Esophagus muscularis mucosa (tissue), 4 donors: ENCODE measurements at places on chromosomes 3 and 15. TPM values are rescaled to one million over a fixed set of nuclear protein-coding genes. Genes with fewer than 3 reads are reported as not detected.
A peak's percentile ranks its signal among the peaks of the same experiment; 100 is the strongest.

SLCO3A1 gene
- 12.5 TPM for total RNA-seq

- no peak for DNase-seq
Observed at GRCh38 chr15:65285291-65286068, 1.2 kb downstream of the PARP16 start.

DNA sequence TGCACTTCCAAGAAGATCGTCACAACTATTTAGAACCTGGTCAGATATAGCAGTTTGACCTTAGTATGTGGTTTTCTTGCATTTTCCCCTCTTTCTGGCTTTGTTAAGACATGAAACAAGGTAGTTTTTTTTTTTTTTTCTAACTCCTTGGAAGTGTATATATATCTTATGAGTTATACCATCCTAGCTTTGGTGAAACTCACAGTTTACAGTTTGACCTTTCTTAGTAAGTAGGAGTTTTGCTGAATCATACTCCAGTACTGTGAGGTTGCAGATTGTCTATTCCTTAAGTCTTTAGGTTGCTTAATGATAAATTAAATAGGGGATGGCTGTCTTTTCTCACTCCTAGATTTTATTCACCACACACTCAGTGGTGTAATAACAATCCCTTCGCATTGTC is 325.0 kb downstream of the RBMS3 start:
- DNase-seq = no peak

DNA sequence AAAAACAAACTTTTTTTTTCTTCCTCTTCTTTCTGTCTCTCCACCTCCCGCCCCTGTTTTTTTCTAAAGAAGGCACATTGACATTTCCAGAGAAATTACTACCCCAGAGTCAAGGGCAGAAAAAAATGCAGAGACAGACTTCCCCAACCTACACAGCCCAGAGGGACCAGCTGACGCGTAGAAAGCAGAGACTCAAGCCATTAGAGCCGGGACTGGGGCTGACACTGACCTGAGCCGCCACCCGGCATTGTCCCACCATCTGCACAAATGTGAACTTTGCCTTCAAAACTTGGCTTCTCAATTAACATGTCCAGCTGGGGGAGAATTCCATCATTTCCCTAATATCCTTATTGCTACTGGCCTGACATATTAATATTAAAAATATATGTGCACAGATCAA is 385.6 kb downstream of the NR2F2 start:
- DNase-seq = no peak

DNA sequence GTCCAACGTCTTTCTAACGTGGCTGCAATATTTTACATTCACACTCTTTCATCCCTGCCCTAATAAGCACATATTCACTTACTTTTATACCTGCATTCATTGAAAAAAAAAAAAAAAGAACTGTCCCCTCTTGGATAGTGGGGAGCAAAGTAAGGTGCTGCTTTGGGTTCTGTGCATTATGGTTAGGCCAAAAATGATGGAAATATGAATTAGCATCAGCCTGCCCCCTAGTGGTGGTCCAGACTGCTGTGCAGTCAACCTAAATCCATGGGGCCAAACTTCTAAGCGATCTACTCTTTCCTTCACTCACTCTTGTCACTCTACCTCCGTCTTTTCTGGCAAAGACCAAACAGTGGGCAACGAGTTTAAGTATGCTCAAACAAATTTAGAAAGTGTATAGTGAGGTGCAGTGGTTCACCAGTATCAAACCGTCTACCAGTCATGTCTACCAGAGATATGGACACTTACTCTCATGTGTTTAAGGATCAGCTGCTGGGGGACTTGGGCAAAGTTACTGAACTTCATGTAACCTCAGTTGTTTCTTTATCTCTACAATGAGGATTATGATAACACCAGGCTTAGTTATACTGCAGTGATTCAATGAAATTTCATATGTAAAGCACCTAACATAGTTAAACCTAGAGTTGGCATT is 61.5 kb upstream of the GRM7 start:
- DNase-seq = no peak

DNA sequence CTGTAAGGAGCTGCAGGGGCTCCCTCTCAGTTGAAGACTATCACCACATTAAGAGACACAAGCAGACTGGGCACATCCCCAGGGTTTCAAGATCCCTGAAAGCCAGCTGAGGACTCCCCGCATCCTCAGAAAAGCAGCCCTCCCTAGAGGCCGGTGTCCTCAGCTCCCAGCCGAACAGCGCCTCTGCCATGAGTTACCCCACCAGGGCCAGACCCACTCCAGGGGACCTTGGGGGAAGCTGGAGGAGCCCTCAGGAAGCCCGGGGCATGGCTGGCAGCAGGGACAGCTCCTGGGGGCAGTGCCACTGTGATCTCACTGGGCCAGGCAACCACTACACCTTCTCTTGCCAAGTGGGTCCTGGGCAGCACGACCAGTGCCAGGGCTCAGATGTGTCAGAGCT is 8.1 kb downstream of the KLF15 start:
- no peak for DNase-seq

DNA sequence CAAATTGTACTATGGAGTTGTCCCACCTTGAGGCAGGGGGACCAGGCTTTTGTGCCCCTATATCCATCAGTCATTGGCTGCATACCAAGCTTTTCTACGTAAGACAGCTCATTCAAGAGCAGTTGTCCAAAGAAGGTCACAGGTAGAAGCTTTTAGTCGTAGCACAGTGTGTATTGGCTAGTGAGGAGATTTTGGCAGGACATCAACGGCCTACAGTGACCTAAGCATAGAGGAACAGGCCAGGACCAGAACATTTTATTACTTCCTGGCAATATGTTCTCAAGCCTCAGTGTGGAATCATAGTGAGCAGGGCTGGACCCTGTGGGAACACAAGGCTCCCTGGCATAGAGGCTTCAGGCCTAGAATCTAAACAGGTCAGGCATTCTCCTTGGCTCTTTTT is 105.4 kb upstream of the ANKRD28 start:
- DNase-seq = peak; percentile 90

GRCh38 chr15:100708916-100709315 is 106.5 kb downstream of the ASB7 start:
- DNase-seq = no peak

GRCh38 chr3:167166012-167166411 is 214.1 kb downstream of the ZBBX start:
- no peak for DNase-seq

DNA sequence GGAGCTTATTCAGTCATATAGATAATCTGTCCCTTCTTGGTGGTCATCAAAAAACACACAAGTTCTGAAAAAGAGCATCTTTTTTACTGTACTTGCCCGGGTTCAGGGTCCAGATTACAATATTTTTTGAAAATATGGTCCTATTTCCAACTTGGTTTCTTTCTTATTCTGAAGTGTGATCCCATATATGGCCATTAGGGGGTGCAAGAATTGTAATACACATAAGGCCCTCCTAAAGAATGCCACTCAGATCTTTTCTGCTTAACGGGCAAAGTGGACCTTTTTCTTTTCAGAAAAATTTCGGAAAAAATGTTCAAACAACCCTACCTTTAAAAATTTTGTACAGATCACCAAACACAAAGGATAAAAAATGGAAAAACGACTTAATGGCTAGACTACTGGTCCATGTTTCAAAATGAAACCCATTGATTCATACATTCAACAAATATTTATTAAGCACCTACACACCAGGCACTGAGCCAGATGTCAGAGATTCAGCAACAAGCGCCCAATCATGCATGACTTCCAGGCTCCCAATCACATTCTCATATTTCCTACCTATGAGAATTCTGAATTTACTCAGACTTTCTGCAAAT is 102.0 kb upstream of the MYRIP start:
- DNase-seq = no peak

- DNase-seq = no peak
Observed at GRCh38 chr15:90664650-90665287, 52.4 kb upstream of the BLM start.

GRCh38 chr15:92917598-92918407 is 17.7 kb downstream of the CHD2 start:
- DNase-seq = peak; percentile 99
